ENCODE measurements at places on chromosomes 1 and 21.

GRCh38 chr1:34176830-34177603 lies at the start of gene C1orf94:
C1orf94 (plus strand) TSS chr1:34176907; CDS start chr1:34177790, 883 bp downstream.
- DNase-seq: no peak

- no peak for DNase-seq
Observed at GRCh38 chr1:72119491-72119890, 162.8 kb downstream of the NEGR1 start.

DNA sequence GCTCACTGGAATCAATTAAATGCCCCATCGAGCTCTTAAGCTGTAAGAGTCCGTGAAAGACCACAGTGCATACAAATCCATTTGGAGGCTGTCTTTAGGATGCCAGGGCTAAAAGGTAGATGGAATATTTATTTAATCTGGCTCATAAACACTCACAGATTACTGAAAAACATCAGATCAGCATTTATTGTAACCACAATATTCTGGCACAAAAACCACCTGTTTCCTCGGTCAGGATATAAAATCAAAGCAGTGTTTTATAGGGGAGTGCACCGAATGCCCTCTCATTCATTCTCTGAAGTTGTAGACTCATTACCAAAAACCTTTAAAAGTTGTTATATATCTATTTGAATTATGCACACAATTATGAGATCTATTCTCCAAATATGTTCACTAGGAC lies 500.9 kb downstream of the NEGR1 start:
- no peak for DNase-seq

- DNase-seq: no peak
Observed at GRCh38 chr1:79539001-79539400, 532.5 kb upstream of the ADGRL4 start.

GRCh38 chr1:203520315-203520714 lies 26.4 kb downstream of the OPTC start:
- DNase-seq: no peak

- DNase-seq: no peak
Observed at GRCh38 chr1:162310337-162310736, 66.3 kb downstream of the SPATA46 start.

- DNase-seq: no peak
Observed at GRCh38 chr1:157113106-157113505, 13.5 kb upstream of the ETV3L start.

DNA sequence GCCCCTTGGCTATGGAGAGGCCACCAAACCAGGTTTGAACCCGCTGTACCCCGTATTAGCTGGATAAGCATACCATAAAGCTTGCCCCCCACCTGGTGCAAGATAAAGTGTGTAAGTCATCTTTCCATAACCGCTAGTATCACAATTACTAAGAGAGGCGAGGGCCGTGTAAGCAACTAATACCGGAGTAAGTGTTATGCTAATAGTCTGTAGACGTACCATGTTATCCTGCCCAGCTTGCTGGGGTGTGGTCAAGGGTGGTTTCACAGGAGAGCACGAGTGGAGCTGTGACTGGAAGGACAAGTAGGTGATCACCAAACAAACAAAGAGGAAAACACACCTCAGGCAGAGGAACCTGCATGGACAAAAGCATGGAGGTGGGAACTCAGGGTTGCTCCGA lies 3.6 kb upstream of the TNFRSF1B start:
- no peak for DNase-seq

DNA sequence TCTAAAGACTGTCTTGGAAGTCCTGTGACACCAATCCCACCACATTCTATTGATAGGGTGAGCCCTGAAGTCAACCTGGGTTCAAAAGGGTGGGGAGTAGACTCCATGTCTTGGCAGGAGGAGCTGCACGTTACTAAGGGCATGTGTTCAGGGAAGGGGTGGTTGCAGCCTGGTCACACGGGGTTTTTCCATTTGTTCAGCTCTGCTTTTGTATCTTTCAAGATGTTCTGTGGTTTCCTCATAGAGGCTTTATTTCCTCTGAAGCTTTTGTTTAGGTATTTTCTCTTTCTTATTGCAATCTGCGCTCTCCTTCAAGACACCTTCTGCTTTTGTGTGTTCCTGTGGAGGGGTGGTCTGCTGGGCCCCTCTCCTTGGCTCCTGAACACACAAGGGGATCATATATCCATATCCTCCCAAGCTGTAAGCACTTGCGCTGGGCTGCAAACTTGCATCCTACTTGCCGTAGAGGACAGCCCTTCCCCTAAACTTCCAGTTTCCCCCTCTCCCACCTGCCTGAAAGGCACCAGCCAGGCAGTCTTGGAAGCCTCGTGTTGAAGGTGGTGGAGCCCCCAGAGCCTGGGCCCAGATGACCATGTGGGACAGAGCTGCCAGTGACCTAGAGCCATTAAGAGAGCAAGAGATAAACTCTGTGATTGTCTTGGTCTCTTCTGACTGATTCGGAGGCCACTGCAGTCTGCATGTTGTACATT lies 62.5 kb upstream of the TRAPPC10 start:
- DNase-seq: no peak

DNA sequence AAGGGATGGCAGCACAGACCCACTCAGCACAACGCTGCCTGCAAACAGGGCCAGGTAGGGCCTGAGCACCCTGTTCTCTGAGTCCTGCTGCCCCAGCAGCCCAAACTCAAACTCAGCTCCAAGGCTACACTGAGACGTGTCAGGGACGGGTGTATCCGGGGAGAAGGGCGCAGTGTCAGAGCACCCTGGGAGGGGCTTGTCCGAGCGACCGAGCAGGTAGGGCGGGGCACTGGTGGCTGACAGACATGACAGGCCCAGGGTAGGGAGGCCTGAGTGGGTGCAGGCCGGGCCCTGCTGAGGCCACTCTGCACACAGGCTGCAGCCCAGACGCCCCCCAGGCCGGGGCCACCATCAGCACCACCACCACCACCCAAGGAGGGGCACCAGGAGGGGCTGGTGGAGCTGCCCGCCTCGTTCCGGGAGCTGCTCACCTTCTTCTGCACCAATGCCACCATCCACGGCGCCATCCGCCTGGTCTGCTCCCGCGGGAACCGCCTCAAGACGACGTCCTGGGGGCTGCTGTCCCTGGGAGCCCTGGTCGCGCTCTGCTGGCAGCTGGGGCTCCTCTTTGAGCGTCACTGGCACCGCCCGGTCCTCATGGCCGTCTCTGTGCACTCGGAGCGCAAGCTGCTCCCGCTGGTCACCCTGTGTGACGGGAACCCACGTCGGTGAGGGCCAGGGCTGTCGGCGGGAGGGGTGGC lies 5.5 kb downstream of the SCNN1D start:
- DNase-seq: no peak

GRCh38 chr1:27446496-27447020 lies 43.4 kb downstream of the WASF2 start:
- no peak for DNase-seq

DNA sequence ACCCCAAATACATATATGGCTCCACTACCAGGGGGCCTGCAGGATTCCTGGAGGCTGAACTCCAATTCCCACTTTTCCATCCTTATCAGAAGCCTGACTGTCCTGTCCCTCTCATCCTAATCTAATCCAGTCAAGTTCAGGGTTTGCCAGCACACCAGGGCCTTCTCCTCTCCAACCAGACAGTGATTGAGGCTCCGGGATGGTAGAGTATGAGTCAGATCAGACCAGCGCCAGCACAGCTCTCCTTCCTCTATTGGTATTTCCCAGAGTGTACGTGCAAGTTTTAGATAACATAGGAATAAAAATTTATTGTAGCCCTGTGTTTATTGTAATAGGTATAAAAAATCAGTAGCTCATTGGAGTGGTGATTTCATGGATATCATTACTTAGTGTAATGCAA lies 24.5 kb upstream of the RCSD1 start:
- no peak for DNase-seq

- no peak for DNase-seq
Observed at GRCh38 chr1:26608895-26609294, 79.3 kb downstream of the RPS6KA1 start.

GRCh38 chr1:30877205-30877912 lies 31.2 kb downstream of the SDC3 start:
- DNase-seq: no peak

- DNase-seq: no peak
Observed at GRCh38 chr1:76287917-76288316, 213.4 kb downstream of the ST6GALNAC3 start.

GRCh38 chr1:8255712-8256111 lies 62.2 kb upstream of the SLC45A1 start:
- DNase-seq: no peak

GRCh38 chr21:37001441-37001840 lies 5.1 kb upstream of the RIPPLY3 start:
- no peak for DNase-seq

GRCh38 chr1:117312453-117313138 lies 54.7 kb upstream of the MAN1A2 start:
- peak; percentile 17 for DNase-seq

DNA sequence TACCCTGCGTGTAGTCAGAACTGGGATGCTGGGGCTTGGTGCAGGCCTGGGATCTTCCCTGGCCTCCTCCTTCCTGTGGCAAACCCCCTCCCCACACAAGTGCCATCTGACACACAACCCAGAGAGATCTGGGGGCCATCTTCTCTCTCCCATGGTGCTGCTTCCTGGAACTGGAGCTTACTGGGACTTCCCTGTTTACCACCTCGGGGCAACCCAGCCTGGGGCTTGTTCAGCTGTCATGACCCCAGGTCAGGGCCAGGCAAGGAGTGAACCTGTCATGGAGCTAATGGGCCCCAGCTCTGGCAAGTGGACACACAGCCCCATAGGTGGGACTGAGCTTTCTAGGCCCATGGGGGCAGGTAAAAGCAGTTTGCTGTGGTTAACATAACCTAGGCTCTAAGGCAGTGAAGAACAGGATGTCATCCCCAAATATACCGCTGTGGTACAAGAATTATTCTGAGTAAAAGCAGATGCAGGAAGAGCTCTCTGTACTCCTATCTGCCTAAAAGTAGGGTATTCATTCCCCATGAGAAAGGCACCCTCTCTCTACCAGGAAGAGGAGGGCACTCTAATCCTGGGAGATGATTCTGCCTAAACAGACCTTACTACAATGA lies 2.4 kb downstream of the TRIM11 start:
- no peak for DNase-seq

DNA sequence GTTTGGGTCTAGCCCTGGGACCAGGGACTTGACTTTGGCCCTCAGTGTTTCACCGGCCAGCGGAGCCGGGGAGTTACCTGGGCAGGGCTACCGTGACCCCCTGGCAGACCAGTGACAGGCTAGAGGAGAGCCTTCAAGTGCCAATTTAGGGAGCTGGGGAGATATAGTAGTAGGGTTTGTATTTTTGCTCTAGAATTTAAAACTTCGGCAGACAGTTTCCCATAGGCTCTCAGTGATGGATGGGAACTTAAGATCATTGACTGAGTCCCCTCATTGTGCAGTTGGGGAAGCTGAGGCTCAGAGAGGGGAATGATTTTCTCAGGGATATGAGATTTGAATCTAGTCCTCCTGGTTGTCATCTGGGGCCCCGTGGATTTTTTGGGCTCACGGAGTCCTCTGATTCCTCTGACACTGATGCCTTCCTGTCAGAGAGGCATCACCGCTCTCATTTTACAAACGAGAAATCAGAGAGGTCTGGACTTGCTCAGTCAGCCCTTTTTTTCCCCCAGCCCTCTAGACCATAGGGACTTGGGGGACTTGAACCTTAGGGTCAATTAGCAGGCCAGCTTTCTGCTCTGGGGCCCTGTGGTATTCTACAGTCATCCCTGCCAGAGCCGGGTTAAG lies 58.3 kb upstream of the ACOT11 start:
- no peak for DNase-seq

- DNase-seq: peak; percentile 12
Observed at GRCh38 chr1:159921251-159921650, 4.1 kb downstream of the TAGLN2 start.

DNA sequence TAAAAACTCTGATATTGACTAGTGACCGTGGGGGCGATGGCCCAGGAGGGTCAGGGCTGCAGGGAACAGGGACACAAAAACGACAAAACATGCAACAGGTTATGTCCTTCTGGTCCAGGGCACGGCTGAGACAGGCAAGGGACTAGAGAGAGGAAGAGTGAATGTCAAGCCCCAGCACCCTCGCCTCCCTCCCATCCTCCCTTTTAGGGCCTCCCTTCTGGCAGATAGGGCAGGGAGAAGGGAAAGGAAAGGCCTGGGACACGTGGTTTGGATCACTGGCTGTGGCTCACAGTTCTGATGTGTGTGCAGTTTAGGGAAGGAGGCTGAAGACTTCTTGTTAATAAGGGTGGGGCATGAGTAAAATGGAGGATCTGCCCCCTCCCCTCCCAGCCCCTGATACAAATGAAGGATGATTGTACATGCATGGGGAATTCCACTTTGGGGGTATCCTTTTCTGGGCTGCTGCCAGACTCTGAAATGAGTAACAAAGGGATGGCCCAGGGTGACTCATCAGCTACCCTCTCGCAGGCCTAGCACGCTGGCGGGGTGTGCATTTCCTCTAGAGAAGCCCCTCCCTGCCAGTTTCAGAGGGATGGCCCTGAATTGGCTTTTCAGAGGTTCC lies 14.2 kb downstream of the CAPN2 start:
- DNase-seq: peak; percentile 83

GRCh38 chr21:25385911-25386474 lies 221.3 kb downstream of the MRPL39 start:
- peak; percentile 14 for DNase-seq

DNA sequence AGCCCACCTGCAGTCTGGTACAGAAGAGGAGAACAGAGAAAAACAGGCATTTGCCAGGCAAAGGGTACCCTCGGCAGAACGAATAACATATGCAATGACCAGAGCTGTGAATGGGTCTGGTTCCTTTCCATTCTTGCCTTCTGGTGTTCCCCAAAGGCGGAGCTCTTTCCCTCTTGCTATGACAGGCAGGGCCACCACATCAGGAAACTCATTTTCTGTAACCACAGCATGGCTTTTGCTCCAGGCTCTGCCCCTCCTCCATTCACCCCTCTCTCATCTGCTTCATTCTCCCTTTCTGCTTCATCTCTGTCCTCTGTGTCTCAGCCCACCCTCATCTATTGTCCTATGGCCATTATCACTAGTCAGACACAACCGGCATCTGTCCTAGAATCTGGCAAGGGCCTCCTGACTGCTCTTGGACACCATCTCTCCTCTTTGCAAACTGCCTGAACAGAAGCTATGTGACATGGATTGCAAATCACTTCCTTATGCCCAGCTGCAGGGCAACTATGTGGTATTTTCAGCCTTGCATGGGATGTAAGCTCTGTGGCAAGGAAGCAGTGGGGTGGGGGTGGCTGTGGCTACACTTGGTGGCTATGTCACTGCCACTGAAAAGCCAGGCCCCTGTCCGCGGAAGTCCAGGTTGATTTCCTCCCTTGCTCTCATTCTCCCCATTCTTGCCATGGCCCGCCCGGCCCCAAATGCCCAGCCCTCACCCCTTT lies 78.8 kb upstream of the ABCD3 start:
- DNase-seq: no peak

GRCh38 chr1:205424901-205425600 lies 3.2 kb upstream of the LEMD1 start:
- no peak for DNase-seq

DNA sequence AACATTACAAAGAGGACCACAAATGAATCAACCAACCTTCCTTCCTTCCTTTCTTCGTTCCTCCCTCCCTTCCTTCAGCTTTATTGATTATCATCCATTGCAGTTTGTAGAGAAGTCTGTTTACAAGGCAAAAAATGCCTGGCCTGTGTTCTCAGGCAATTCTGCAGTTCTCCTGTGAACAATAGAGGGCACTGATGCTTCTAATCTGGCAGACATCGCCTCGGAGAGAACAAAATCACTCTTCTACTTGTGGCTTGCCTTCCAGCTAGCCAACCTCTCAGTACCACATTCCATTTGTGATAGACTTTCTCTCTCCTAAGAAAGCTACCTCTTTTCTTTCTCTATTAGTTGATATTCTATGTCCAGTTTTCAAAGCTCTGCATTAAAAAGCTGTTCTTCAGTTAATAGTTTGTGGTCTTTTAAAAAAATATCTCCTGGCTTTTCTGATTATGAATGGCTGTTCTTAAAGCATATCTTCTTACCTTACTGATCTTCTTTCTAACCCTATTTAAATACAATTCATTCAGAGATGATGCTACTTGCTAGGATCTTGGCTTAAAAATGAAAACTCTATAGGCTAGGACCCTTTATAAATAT lies 26.9 kb upstream of the ESRRG start:
- no peak for DNase-seq
